Motor neuron (in vitro differentiated cells): ENCODE measurements at places on chromosomes 7 and 10. TPM values are rescaled to one million over a fixed set of nuclear protein-coding genes. Genes with fewer than 3 reads are reported as not detected.
A peak's percentile ranks its signal among the peaks of the same experiment; 100 is the strongest.

GRCh38 chr7:73742753-73743641 is 4.4 kb upstream of the ABHD11 start:
- no peak for ATAC-seq

DNA sequence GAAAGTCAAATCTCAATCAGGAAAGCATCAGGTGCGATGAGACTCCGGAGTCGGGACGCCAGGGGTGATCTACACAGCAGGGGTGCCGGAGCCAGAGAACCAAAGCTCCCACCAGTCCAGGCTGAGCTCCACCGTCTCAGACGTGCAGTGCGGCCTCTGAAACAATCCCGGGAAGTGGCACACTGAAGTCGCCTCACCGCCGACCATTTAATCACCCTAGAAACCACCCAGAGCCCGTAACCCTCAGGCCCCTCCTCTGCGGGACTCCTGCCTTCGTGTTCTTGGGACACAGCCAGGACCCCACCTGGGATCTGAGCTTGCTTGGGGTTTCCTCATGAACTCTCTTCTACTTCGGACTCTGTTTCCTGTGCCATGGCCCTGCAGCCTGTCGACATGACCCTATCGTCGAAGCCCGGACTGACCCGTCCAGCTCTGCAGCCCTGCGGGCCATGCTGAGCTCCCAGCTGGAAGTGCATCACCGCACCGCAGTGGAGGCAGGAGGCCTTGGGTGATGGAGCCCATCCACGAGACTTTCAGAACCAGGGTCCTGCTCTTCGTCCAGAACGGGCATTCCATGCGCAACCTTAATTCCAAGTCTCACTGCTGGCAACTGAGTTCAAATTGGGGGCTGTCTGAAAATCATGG is 266.4 kb downstream of the PTPRN2 start:
- no peak for ATAC-seq

GRCh38 chr7:98836811-98837629 is 32.8 kb downstream of the TMEM130 start:
- peak; percentile 51 for ATAC-seq

- no peak for ATAC-seq
These were observed 147.0 kb upstream of the PCGF5 start for GRCh38 chr10:91073286-91073979.

DNA sequence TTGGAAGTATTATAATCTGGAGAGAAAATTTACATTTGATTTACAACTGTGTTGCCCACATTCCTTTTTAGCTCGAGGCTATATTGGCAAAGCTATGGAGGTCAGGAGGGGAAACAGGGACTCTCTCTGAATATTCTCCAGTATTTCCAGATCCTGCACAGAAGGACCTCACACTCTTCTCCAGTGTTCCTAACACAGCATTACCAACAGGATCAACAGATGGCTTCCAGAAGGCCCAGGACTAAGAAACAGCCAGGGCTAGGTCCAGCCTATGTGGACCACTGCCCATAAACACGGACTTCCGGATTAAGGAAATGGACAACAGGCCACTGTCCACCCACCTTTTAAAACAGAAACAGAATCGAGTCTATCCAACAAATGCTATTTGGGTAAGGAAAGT is 65.3 kb downstream of the CHCHD3 start:
- no peak for ATAC-seq

DNA sequence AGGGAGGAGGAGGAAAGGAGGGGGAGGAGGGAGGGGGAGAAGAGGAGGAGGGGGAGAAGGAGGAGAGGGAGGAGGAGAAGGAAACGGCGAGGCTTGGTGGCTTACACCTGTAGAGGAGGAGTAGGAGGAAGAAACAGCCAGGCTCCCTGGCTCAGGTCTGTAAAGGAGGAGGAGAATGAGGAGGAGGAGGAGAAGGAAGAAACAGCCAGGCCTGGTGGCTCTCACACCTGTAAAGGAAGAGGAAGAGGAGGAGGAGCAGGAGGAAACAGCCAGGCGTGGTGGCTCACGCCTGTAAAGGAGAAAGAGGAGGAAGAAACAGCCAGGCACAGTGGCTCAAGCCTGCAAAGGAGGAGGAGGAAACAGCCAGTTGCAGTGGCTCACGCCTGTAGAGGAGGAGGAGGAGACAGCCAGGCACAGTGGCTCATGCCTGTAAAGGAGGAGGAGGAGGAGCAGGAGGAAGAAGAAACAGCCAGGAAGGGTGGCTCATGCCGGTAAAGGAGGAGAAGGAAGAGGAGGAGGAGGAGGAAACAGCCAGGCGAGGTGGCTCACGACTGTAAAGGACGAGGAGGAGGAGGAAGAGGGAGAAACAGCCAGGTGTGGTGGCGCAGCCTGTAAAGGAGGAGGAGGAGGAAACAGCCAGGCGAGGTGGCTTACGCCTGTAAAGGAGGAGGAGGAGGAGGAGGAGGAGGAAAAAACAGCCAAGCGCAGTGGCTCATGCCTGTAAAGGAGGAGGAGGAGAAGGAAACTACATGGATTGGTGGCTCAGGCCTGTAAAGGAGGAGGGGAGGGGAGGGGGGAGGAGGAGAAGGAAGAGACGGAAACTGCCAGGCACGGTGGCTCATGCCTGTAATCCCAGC is 14.9 kb upstream of the CRCP start:
- peak; percentile 73 for ATAC-seq

GRCh38 chr7:158111049-158111751 is 476.4 kb downstream of the PTPRN2 start:
- no peak for ATAC-seq

DNA sequence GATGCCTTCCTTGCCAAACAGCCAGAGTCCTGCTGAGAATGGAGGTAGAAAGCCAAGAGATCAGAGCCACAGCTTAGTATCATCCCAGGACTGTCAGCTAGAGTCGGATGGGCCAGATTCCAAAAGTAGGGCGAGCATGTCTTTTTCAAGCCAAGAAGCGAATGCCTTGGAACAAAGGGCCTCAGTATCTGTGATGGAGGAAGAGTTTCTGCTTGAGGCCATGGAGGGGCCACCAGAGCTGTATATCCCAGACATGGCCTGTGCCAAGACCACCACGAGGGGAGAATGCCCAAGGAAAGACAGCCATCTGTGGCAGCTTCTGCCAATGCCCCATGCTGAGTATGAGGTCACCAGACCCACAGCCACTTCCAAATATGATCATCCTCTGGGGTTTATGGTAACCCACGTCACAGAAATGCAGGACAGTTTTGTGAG is 44.3 kb upstream of the PPP1R17 start:
- no peak for ATAC-seq

GRCh38 chr10:86757113-86757972 is 924 bp downstream of the BMPR1A start:
- ATAC-seq = no peak

- no peak for ATAC-seq
These were observed 58.8 kb downstream of the CDK14 start for GRCh38 chr7:90654718-90655427.

DNA sequence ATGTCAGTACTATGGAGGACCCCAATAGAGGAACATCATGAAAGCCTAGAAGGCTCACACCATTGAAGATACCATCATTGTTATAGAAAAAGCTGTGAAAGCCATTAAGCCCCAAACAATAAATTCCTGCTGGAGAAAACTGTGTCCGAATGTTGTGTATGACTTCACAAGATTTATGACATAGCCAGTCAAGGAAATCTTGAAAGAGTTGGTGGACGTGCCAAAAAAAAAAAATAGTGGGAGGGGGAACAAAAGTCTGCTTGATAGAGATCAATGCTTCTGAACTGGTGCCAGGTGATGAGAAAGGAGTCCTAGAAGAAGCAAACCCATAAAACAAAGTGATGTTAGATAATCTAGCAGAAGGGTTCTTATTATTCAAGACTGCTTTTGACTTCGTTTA is 41.2 kb downstream of the RALA start:
- no peak for ATAC-seq

DNA sequence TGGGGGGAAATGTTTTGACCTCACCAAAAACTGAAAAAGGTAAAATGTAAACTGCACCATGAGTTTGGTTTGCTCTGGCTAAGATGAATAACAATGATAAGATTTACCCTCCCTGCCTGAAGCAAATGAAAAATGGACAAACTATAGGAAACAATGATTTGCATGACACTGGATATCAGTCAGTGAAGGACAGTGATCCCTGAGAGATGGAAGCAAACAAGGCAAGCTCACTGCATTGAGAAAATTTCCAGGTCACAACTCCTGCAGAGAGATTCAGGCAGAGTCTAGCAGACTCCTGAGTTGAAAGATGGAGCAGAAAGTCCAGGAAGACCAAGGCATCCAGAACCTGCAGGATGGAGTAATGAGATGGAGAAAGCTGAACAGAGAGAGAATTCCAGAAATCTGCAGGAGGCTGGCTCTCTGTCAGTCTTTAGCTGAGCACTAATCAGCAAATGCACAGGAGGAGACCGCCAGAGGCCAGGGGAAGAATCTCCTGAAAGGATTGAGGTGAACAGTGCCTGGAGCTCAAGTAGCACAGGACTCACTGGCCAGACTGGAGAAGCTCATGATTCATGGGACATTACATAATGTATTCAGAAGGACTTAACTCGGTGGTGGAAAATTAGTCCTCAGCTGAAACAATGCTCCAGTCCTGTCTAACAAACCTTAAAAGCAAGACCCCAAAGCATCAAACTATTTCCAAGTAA is 51.2 kb upstream of the PALS2 start:
- ATAC-seq = no peak

GRCh38 chr10:121104476-121105111 is 253.4 kb downstream of the WDR11 start:
- ATAC-seq = peak; percentile 32

DNA sequence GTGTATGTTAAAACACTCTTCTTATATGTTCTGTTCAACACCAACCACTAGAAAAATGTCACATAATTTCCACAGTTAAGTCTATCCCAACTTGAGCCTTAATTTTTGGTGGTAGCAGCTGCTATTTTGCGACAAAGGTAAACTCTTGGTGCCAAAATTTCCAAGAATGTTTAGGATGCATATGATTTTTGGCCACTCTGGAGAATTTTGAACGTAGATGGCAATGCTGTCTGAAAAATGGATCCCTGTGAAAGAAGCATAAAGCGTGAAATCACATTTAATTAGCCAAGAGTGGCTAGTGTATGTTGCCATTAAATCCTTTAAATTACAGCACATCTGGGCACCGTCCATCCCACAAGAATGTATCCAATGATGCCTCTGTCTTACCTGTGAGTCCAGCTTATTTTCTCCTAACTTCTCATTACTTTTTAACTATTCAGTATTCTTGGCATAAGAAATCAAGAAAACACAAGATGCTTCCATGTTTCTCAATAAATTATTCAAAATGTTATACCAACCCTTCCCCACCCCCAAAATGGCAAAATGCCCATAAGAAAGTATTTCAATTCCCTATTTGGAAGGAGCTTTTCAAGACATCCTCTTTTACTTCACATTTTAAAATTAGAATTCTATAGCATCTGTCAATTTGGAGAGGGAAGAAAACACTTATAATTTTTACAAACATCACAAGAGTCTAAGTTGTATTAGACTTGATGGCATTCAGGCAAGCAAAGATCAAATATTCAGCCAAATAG is 12.4 kb downstream of the PTPRZ1 start:
- ATAC-seq = no peak

DNA sequence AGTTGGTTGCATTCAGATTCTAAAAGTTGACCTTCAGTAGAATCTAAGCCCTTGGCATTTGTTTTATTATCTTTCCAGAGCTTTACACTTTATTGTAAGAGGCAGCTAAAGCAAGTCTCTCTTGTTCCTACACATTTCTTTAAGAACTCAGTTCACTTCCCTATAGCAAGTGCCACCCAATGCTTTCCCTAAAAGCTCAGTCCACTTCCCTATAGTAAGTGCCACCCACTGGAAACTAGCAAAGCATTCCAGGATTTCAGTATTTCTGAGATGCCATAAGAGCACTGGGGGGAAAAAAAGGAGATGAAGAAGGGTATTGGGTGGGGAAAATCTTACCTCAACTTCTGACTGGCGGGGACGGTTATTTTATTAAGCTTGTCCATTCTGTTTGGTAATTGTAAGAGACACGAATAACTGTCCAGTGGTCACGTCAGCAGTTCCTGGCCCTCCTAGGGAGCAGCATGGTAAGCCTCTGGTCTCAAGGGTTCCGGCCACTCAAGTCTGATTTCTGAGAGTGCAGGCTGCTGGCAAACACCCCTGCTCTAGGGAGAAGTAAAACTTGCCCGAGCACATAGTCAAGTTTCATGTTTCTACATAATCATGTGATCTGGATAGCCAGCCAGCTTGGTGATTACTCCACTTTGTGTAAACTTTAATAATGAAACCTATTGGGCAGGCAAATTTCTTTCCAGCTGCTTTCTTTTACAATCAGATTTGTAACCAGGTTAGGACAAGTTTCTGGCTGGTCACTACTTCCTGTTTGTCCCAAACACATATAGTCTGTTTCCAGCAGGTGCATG is at the start of gene BLNK:
TSS of gene BLNK (minus strand) at position 554 of the 800 bp plus-strand sequence. CDS start at position 383, 171 bp downstream.
- peak; percentile 95 for ATAC-seq

GRCh38 chr7:96416599-96416998 is 94.7 kb upstream of the SLC25A13 start:
- ATAC-seq = no peak

DNA sequence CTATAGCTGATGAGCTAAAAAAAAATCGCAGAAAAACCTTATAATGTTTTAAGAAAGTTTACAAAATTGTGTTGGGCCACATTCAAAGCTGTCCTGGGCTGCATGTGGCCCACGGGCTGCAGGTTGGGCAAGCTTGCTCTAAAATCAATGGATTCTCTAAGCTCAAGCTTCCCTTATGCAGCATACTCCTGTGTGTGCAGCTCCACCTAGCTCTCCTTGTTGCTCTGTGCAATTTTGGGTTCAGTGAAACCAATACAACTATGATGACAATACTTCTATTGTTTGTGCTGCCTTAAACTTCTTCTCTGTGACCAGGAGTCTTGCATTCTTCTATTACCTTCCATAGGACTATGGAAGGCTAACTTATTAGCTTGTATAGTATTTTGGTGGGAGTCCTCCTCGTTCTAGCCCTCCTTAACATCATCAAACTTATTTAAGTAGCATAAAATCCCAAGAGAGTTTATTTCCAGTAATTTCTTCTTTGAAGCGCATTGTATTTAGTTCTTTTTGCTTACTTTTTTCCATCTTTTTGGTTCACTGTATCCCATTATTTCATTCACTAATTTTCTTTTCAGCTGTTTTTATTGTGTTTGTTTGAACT is 170.9 kb upstream of the SMIM30 start:
- ATAC-seq = peak; percentile 71

GRCh38 chr7:25007668-25008067 is 27.7 kb upstream of the OSBPL3 start:
- no peak for ATAC-seq

- no peak for ATAC-seq
These were observed 84.5 kb downstream of the DPY19L1 start for GRCh38 chr7:34952822-34953221.

DNA sequence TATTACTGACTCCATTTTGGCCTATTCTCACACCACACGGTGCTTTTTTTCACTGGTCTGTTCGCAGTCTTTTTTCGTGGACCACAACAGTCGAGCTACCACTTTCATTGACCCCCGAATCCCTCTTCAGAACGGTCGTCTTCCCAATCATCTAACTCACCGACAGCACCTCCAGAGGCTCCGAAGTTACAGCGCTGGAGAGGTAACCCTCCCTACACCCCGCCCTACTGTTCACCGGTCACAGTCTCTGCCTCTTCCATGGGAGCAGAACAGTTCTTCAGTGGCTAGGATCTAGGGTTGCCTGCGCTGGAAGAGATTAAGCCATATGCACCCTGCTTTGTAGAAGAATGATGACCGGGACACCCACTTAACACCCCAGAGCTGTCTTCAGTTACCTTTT is 103.4 kb upstream of the STK17A start:
- ATAC-seq = no peak

MGAM2 gene
- total RNA-seq = 0.19 and 0.24 TPM in 2 replicates

LLCFC1 gene
- not detected in 2 replicates for total RNA-seq

HOXA1 gene
- 21.7 and 25.1 TPM in 2 replicates for total RNA-seq

OR6B1 gene
- total RNA-seq = 0.08 and 0.14 TPM in 2 replicates

CALY gene
- 0.34 and 1.0 TPM in 2 replicates for total RNA-seq

PMS2 gene
- total RNA-seq = 25.3 and 28.4 TPM in 2 replicates

TAC1 gene
- 34.3 and 80.1 TPM in 2 replicates for total RNA-seq

GHRHR gene
- 1.6 TPM in 1 of 2 replicates, not detected in the other for total RNA-seq
